ENCODE measurements at places on chromosomes 7 and 10. TPM values are rescaled to one million over a fixed set of nuclear protein-coding genes. Genes with fewer than 3 reads are reported as not detected.

The TIAL1 gene
- 184 TPM for total RNA-seq

GRCh38 chr7:139730746-139731612 lies 46.8 kb downstream of the HIPK2 start:
- no peak for DNase-seq

The SLC13A1 gene
- not detected for total RNA-seq

The AKR1E2 gene
- 6.2 TPM for total RNA-seq

The C10orf105 gene
- 0.15 TPM for total RNA-seq

Measured in endothelial cell (in vitro differentiated cells).